Esophagus squamous epithelium (tissue), 5 donors: ENCODE measurements at places on chromosomes 2 and 18.

DNA sequence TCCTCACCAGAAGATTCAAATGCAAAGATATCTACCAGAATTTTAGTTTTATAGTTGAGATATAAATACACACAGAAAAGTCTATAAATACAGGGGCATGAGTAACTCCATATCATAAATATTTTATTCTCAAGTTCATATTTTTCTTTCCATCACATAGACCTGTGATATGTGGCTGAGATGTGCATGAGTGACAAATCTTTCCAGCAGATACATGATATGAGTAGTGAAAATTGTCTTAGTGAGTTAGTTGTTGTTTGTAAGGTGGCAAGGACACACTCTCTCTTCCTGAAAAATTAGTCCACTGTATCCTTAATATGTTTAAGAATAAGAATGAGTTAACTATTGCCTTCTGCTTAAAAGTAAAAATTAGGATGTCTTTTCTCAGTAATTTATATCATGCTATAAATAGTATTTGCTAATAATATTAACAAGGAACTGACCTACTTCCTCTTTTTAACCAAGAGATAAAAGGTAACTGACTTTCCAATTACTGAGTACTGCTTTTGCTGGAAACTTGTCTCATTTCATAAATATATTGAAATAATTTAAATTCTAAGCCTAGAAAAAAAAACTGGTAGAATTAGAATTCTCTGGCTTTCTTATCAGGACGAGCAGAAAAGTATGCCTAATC is 85.2 kb upstream of the SESTD1 start:
- no peak for DNase-seq

DNA sequence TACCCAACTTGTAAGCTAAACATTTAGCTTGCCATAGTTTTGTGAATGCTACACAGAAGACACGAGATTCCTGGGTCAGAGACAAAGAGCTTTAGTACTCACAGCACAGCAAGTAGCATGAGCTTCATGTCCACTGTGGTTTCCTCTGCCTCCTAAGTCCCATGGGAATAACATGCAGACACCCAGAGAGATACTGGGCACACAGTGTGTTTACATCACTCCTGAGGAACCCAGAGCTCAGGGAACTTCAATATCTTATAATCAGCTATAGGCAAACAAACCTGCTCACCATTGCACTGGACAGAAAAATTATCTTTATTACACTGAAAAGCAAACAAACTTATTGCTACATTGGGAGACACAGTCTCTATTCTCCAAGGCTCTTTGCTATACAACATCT is 14.5 kb upstream of the NCK2 start:
- no peak for DNase-seq

DNA sequence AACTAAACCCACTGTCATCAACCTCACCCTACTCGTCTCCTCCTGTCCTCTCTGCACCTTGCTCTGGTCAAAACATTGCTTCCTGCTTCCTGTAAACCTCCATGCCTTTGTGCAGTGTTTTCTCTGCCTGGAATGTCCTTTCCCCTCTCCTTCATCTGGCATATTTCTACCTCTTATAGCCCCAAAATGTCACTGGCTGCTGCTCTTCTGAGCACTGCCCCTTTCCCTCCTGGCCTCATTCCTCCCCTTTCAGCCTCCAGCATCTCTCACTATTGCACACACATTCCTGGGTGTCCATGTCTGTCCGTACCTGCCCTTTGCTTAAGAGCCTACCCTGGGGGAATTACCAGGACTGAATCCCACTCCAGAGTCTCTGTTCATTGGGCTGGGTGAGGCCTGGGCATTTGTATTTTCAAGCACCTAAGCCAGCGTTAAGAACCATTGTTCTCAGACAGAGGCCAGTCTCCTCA is 84.9 kb downstream of the MOGAT1 start:
- no peak for DNase-seq

DNA sequence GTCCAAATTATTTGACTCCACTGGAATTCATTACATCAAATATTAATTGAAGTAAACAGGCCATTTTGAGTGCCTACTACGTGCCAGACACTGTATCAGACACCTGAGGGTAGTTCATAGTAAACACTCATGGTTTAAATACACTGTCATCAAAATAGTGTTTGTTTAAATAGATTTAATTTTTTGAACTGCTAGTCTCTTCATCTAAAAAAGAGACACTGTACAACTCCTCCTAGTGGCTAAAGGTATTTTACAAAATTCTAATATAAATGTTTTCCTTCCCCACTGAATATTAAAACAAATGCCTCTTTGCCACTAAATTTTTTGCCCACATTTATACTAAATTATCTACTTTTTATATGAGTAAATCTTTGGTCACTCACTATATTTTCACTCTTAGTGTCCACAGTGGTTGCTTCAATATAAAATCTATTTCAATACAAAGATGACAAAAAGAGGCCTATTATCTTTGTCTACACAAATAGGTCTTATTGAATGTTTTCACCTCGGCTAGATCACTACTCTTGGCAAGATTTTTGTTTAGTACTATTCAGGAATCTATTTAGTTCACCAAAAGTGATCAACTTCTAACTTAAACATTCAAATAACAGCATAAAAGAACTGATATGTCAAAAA is 122.1 kb downstream of the TMEM247 start:
- DNase-seq = no peak

DNA sequence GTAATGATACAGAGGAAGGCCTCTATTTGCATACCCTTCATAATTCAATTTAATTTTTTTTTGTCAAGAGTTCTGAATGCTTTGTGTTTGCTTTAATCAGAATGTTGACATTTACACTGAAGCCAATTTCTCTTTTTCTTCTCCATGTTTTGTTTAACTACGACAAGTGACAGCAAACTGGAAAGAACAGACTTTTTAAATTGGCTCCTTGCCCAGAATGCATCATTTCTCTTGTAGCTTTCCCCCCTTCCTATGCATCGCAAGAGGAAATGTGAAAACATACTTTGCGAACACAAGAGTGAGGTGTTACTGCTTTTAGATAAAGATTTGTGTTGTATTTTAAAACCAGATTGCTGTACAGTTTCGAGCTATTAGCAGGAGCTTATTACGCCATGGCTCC is 955.2 kb upstream of the CELF4 start:
- DNase-seq = no peak

GRCh38 chr18:78799382-78800089 is 180.1 kb upstream of the SALL3 start:
- DNase-seq = no peak

- no peak for DNase-seq
Measured at GRCh38 chr2:218051903-218052302, 17.1 kb upstream of the RUFY4 start.

DNA sequence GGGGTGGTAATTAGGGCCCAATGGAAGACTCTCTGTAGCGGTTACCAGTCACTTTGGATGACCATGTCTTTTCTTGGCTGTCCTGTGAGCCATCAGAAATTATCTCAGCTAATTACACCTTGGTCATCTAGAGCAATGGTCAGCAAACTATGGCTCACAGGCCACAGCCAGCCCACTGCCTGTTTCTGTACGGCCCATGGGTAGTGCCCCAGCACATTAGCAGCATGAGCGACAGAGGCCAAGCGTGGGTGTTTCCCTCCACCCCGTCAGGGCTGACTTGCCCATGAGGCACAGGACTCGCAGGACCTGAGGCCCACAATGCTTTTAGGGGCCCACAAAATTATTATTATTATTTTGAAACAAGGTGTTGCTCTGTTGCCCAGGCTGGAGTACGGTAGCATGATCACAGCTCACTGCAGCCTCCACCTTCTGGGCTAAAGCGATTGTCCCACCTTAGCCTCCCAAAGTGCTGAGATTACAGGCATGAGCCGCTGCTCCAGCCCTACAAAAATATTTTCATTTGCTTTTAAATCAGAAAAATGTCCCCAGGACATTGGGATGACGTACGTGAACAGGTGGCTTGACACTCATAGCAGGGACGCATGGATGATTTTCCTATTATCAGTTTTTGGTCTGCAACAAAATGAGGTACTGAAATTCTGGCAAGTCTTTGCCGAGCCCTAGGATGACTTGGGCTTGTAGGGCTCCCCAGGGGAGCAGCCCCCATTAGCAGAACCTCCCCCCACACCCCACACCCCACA is 29.3 kb upstream of the CEP68 start:
- no peak for DNase-seq

GRCh38 chr2:231707625-231707926 is 749 bp upstream of the PTMA start:
- DNase-seq = peak; percentile 54

GRCh38 chr18:9477509-9477908 is 2.2 kb downstream of the RALBP1 start:
- DNase-seq = no peak

DNA sequence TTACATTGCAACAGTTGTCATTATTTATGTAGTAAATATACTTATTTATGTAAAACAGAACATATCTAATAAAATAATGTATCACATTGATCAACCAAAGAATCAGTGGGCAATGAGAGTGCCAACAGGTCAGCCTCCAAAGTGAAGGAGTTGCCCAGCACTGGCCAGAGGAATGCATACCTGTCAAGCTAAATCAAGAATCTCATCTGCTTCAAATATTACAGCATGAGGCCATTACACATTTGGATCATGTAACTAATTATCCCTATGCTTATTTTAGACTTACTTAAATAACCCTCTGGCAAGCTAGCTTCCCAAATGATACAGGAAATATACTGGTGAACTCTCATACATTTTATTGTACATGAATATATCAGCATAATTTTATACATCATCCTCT is 1211.7 kb upstream of the ACVR2A start:
- no peak for DNase-seq

DNA sequence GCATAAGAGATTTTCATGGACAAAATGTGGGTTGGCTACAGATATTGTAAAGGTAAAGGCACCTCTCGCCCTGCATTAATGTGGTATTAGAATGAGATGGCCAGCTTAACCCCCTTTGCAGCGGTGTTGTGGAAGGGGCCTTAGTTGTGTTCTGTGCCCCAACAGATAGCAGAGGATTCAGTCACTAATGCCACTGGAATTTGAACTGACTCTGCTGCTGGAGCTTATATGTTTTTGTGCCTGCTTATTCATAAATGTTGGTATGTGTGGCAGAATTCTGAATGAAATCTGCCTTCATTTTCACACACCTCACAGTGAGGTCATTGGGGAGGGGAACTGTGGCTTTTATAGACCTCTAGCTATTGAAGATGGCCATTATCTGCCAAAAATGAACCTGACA is 90.7 kb upstream of the ITGA6 start:
- no peak for DNase-seq

DNA sequence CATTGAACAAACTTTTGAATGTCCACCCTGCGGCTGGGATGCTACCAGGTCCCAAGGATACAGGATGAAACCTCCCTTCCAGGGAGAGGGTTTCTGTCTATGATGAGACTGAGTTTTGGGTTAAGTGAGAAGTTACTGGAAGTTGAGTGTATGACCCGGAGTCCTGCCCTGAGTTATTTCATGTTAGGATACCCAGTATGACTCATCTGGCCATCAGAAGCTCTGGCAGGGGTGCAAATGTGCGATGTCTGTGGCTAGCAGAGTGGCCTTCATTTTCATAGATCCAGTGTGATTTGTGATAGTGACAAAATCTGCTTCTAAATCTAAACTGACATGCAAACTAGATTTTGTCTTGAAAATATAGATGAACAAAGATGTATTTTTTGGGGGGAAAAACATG is 55.3 kb downstream of the KCTD1 start:
- DNase-seq = no peak

DNA sequence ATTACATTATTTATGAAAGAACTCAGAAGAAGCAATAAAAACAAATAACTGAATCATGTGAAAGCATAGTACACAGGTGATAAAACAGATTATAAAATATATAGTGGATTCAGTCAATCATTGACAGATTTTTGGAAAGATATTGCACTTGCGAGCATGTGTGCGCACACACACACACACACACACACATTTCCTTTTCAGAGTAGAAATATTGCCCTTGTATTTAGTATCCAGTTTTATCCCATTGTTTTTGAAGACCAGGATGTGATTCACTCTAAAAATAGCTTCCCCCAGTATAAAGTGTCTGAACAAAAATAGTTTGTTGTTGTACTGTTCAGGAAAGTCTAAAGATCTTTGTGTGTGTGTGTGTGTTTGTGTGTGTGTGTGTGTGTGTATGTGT is 145.5 kb downstream of the CALCRL start:
- DNase-seq = no peak

- DNase-seq = no peak
Measured at GRCh38 chr2:118473241-118473640, 374.2 kb downstream of the EN1 start.

DNA sequence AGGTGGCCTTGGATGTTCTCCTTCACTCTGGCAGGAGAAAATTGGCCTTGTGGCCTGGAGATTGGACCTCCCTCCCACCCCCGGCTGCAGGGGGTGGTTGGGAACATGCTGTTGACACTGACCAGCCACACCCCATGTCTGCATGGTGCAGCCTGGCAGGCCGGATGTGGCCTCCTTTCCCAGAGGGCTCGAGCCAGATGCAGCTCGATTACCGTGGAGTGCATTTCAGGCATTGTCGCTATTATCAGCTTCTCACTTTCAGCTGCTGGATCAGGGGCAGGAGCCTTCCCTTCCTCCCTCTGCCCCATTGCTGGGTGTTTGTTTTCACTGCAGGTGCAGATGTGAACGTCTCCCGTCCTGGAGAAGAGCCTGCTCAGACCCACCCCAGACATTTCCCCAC is 211.0 kb upstream of the SIX2 start:
- DNase-seq = no peak

DNA sequence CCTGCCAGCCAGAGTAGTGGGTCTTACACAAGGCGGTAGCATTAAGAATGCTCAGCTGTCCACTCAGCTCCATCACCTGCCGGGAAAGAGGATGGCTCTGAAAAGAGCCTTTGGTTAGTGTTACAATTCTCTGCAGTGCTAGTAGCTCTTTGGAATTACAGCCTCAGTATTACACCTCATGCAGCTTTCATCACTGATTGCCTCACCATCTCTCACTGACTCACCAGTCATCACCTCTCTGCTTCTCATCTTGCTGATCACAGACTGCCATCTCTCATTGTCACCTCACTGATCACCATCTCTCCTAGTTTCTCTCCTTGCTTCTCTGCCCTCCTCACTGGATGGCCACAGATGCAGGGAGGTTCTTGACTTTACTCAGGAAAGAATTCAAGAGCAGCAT is 573.5 kb upstream of the SETBP1 start:
- no peak for DNase-seq

GRCh38 chr2:202541137-202541536 is 93.6 kb upstream of the FAM117B start:
- no peak for DNase-seq

DNA sequence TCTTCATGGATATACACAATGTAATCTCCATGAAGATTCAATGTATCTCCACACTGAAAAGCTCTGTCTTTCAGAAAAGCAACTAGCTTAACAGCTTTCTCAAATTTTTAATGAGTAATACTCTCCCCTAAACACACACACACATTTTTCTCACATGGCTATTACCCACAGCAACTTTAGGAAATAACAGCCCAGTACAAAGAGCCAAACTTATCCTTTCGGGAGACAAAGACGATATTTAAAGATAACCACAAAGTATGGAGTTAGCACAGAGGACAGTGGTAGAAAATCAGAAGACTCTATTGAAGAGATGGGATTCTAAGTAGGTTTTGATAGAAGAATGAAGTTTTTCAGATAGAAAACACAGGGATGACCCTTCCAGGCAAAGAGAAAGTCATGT is 394.9 kb upstream of the TRIB2 start:
- no peak for DNase-seq

GRCh38 chr2:147352264-147353071 is 492.4 kb upstream of the ACVR2A start:
- no peak for DNase-seq

- no peak for DNase-seq
Measured at GRCh38 chr2:109201465-109202327, 72.7 kb downstream of the SH3RF3 start.
